Neural crest cell (in vitro differentiated cells): ENCODE measurements at places on chromosomes 2 and 18. TPM values are rescaled to one million over a fixed set of nuclear protein-coding genes. Genes with fewer than 3 reads are reported as not detected.

Gene PRSS56
- 52.4 and 54.2 TPM in 2 replicates for total RNA-seq

Gene GPAT2
- total RNA-seq, result not detected in 2 replicates

Gene ZCCHC2
- total RNA-seq, result 14.3 and 14.7 TPM in 2 replicates

Gene CYP1B1
- 16.4 and 17.5 TPM in 2 replicates for total RNA-seq

Gene CNNM4
- 11.8 and 14.4 TPM in 2 replicates for total RNA-seq

Gene SCG2
- 8.6 and 8.8 TPM in 2 replicates for total RNA-seq

Gene NFATC1
- 2.2 and 2.4 TPM in 2 replicates for total RNA-seq

Gene MOCOS
- 2.6 TPM in 2 replicates for total RNA-seq

Gene DPP10
- total RNA-seq, result 2.1 and 3.0 TPM in 2 replicates

Gene ANKRD53
- 1.2 and 1.7 TPM in 2 replicates for total RNA-seq

Gene UCN
- 1.6 and 1.9 TPM in 2 replicates for total RNA-seq

Gene AQP12B
- not detected in 2 replicates for total RNA-seq

Gene OSBPL1A
- total RNA-seq, result 45.8 and 47.6 TPM in 2 replicates

Gene SMYD1
- not detected in 2 replicates for total RNA-seq

Gene ZBTB7C
- 0.45 and 0.61 TPM in 2 replicates for total RNA-seq

Gene SLC19A3
- total RNA-seq, result 0.54 and 1.1 TPM in 2 replicates

Gene ASB18
- total RNA-seq, result not detected in 2 replicates

Gene CD28
- total RNA-seq, result not detected in 2 replicates

Gene SPP2
- total RNA-seq, result not detected in 2 replicates
